ENCODE measurements at places on chromosomes 11 and 22. TPM values are rescaled to one million over a fixed set of nuclear protein-coding genes. Genes with fewer than 3 reads are reported as not detected.

GRCh38 chr11:126348806-126349582 is 6.5 kb upstream of the ST3GAL4 start:
- no peak for DNase-seq

DNA sequence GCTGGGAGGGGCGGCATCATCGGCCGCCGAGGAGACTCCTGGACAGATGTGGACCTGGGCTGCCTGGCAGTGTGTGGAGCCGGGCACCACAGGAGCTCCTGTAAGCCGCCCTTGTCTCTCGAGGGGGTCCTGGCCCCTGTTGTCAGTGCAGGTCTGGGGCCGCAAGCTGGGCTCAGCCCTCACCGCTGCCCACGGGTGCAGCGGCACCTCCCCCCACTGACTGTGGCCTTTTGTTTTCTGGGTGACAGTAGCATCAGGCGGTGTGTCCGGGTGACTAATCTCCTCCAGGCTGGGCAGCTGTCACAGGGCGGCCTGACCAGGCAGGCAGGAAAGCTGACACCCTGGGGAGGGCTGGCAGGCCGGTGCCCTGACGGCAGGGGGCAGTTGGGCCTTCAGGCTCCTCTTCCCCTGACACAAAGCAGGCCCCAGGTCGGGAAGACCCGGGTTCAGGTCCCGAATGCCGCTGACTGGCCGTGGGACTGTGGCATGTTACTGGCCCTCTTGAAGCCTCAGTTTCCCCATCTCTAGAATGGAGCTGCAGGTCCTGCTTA is 16.3 kb downstream of the DGKZ start:
- no peak for DNase-seq

- peak; percentile 38 for DNase-seq
These were observed 119.4 kb downstream of the HIPK3 start for GRCh38 chr11:33376331-33377310.

DNA sequence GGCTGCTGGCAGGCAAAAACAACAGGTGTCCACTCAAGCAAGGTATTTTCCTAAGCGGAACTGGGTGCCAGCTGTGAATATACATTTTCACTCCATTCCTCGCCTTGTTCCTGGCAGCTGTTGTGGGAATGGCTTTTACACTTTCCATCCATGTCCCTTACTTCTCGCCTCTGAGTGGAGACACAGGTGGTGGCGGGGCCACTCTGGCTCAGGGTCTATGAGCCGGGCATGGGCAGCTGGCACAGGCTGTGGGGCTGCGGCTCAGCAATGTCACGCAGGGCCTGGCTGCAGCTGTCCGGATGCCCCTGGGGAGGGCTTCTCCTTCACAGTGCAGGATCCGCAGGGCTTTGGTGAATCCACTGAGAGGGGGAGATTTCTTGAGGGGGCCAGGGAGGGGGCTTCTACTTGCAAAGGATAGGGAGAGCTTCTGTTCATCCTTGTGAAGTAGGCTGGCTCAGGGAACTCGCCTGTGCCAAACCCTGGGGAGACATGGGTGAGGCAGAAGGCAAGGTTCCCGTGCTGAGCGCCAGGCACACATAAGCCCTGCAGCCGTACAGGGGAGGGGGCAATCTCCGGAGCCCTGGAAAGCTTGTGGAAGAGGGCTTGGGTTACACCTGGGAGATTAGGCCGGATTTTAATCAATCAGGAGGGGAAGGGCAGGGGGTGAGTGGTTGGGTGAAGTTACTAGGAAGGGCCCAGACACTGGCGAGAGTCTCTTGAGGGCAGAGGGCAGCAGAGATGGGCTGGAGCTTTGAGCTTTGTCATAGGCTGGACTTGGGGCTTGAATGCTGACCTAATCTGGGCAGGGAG is 45.7 kb downstream of the KCNQ1OT1 start:
- no peak for DNase-seq

DNA sequence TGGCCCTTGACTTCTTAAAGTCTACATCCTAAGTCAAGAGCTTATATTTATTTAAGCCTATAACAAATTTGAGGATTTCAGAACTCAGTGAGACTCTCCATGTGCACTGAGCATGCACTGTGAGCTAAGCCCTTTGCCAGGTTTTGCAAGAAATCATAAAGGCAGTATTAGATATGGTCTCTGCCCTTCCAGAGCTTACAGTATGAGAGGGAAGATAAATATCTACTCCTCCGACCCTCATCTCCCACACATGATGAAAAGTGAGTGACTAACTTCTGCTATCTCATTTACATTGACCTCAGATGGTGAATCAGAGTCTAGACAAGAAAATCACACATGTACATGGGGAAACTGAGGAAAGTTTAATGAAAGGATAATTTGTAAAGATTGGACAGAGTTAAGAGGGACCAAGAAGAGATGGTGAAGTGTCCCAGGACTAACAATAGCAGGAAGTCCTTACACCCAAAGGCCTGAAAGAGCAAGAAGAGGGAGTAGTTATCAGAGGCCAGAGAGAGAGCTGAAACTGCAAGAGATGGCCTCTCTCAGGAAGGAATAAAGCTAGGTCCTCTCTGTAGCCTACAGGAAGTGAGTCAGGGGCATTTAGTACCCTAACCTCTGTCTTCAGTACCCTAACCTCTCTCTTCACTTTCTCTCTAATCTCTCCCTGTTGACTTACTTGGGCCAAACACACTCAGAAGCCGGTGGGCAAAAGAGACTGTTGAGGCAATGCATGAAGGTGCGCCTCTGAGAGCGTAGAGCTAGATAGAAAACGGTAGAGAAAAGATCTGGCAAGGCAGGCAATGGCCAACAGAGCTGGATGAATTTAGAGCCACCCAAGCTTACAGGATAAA is 23.0 kb upstream of the BLID start:
- DNase-seq: no peak

GRCh38 chr11:17014833-17015626 is 816 bp upstream of the PLEKHA7 start:
- DNase-seq: peak; percentile 72

DNA sequence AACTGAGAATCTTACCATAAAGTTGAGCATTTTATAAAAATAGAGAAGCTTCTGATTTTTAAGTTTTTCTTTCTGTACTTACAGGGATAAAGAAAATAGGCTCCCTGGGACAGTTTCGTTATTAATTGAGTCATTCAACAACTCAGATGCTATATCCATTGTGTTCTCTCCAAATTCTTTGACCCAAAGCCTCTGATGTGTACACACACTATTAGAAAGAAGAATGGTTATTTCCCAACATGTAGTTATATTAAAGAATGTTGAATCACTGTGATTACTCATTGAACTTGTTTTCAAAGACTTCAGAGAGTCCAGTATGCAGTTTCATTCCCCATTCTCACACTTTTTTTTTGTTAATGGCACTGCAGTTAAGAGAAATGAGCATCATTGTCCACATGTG is 734.3 kb upstream of the ARHGAP42 start:
- no peak for DNase-seq

GRCh38 chr11:108498046-108498815 is at the start of gene POGLUT3:
Gene POGLUT3 (minus strand): TSS chr11:108498384. CDS start chr11:108498366, 18 bp downstream.
- DNase-seq: peak; percentile 86

DNA sequence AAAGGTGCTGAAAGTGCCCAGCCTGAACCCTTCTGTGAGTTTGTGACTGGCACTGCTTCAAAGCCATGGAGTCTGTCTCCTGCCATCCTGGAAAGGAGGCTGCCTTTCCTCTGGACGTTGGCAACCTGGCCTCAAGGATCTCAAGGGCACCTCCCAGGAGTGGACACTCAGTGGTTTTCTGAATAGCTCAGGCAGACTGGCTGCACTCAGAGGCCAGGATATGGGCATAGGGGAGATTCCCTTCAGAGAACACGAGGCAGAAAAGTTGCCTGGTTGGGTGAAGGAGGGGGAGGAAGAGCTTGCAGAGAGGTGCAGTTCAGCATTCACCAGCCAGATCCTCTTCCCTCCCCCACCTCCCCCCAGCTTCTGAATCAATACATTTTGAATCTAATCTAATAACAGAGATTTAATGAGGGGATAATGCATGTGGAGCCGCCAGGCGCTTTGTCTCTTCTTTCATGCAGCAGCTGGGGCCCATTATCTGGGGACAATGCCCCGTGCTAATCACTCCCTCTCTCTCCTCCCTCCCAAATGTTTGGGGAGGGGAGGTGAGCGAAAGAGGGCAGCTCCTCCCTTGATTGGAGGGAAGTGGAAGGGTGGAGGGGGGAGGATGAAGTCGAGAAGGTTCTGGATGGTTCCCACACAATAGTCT is 17.7 kb downstream of the HTR3A start:
- DNase-seq: no peak

DNA sequence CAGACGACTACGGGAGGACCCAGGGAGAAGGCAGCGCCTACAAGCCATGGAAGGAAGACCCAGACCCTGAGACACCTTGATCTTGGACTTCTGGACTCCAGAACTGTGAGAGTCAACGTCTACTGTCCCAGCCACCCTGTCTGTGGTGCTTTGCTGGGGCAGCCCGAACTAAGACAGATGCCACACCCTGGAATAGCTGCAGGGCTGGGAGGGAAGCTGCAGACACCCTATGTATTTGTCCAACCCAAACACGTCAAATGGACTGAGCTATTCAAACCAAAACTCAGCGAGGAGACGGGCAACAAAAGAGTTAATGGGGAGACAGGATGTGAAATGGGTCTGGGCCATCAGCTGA is 169.3 kb downstream of the CTTN start:
- no peak for DNase-seq

Gene TPBGL
- 0.16 TPM for total RNA-seq

Gene PNPLA3
- 14.4 TPM for total RNA-seq

Gene SYT9
- 1.3 TPM for total RNA-seq

Gene TMEM223
- 31.9 TPM for total RNA-seq

Data from hepatocyte (in vitro differentiated cells).